ENCODE measurements at places on chromosomes 2 and 18.
A peak's percentile ranks its signal among the peaks of the same experiment; 100 is the strongest.

DNA sequence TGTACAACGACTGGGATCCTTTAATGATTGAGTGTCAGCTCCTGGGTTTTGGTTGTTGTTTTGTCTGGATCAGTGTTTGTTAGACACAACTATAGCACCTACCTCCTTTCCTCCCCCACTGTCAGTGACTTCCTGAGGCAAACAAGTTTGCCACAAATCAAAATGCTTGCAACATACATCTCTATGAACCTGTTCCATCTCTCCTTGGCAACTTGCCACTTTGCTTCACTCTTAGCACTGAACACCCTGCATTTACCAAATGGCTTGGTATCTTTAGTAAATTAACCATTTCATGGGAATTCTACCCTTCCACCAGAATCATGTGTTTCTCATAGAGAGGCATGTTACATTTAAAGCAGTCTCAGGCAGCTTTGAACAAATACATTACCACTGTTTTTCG is 301.1 kb upstream of the TANK start:
- no peak for DNase-seq

DNA sequence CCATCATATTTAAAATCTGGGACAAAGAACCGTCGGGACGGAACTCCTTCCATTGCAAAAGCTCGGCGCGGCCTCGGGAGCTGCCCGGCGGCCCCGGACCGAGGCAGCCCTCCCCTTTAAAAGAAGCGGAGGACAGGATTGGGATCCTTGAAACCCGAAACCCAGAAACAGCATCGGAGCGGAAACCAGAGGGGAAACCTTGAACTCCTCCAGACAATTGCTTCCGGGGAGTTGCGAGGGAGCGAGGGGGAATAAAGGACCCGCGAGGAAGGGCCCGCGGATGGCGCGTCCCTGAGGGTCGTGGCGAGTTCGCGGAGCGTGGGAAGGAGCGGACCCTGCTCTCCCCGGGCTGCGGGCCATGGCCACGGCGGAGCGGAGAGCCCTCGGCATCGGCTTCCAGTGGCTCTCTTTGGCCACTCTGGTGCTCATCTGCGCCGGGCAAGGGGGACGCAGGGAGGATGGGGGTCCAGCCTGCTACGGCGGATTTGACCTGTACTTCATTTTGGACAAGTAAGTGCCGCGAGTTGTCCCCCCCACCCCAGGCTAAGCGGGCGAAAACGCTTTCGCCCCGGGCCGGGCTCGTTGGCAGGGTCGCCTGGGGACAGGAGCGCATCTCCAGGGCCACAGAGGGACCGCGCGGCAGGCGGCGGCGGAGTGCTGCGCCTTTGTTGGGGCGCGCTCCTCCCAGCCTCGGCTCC is at the start of gene ANTXR1:
Gene ANTXR1 (plus strand): TSS at position 38 of the 698 bp plus-strand sequence. CDS start 321 bp downstream, at position 359.
- peak; percentile 73 for DNase-seq

- no peak for DNase-seq
These were observed 1.4 kb upstream of the SERTAD2 start for GRCh38 chr2:64655018-64655664.

DNA sequence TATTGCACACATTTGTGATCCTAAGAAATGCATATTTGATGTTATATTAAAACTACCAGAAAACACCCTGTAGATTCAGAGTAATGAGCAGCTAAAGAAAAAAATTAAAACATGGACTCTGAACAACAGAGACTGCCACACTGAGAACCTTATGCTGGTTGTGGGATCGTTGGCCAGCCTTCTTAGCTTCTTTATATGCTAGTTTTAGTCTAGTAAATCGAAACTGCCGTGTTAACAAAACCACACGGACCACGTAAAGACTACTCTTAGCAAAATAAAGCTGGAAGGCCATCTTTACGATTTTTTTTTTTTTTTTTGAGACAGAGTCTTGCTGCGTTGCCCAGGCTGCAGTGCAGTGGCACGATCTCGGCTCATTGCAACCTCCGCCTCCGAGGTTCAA is 22.8 kb downstream of the PER2 start:
- DNase-seq, result no peak

DNA sequence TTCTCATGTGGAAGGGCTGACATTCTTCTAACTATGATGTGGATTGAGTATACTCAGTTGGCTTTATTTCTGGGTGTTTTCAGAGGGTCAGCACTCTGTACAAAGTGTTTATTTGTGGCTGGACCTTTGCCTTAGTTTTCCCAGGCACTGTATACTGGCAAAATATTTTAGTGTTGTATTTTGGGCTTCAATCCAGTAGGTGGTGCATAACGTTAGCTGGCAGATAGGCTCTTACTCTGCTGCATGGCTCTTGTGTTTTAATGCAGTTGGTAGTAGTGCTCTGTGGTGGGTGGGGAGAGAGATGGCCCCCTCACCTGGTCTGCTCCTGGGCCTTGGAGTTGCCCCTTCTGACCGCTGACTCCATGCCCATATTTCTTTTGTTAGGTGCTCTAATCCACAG is 75.6 kb upstream of the REG3A start:
- no peak for DNase-seq

DNA sequence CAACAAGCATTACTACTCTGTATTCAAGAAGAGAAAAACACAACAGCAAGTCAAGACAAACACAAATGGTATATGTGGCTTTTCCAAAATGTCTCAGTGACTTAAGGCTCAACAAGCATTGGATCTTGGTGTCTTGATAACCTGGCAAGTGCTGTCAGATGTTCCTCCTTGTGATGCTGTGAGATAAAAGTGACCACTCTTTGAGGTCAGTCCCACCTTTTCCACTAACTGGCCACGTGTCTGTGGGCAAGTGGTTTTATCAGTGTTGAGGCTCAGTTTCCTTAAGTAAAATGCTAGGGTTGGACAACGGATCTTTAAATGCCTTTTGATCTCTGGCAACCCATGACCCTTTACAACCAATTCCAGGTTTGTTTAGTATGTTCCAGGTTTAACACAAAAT is 98.7 kb downstream of the BCL2 start:
- DNase-seq, result no peak

- no peak for DNase-seq
These were observed 151.8 kb upstream of the MYT1L start for GRCh38 chr2:2482851-2483250.

GRCh38 chr18:26547646-26548414 is 523 bp downstream of the KCTD1 start:
- DNase-seq, result no peak

DNA sequence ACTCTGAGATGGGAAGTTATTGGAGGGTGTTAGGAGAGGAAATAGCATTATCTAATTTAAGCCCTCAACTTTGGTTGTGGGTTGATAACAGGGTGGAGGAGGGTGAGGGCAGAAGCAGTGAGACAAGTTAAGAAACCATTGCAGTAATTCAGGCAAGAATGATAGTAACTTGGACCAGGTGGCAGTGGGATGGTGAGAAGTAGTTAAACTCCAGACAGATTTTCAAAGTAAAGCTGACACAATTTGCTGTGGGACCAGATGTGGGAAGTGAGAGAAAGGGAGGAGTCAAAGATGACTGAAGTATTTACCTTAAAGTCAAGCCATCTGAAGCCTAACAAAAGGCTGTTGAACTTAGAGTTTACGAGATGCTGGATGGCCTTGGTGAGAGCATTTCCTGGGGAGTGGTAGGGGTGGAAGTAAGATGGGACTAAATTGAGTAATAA is 163.2 kb upstream of the KLF7 start:
- DNase-seq, result no peak

DNA sequence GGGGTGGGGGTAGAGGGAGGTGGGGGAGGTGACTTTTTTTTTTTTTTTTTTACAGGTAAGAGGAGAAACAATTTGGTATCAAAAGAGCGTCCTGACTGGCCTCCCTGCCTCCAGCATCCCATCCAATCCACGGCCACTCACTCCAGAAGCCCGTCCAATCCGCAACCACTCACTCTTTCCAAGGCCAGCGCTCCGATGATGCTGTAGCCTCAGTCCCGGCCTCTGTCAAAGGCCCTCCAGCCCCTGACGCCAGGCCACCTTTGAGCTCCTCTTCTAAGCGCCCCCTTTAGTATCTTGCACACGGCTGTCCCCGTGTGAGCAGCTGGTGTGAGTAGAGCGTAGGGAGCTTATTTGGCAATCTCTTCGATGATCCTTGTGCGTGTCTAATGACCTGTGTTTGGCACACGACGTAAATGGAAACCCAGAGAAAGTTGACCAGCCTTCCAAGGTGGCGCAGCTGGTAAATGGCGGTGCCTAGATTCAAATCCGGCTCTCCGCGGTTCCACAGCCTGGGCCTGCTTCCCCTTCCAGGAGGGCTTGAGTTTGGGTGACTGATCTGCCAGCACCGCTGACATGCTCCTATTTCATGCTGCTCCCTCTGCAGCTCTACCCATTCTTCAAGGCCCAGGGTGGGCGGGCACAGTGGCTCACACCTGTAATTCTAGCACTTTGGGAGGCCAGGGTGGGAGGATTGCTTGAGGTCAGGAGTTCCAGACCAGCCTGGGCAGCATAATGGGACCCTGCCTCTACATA is 23.8 kb upstream of the PXDN start:
- no peak for DNase-seq

DNA sequence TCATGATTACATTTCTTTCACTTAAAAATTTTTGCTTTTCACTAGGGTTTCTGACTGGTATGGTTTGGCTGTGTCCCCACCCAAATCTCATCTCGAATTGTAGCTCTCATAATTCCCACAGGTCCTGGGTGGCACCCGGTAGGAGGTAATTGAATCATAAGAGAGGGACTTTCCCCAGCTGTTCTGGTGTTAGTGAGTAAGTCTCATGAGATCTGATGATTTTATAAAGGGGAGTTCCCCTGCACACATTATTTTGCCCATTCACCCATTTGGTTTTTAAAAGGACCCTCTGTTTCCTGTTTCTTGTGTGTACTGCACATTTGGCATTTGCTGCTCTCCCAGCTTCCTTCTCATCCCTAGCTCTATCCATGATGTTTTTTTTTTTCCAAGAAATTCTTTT is 27.8 kb upstream of the NETO1 start:
- no peak for DNase-seq

DNA sequence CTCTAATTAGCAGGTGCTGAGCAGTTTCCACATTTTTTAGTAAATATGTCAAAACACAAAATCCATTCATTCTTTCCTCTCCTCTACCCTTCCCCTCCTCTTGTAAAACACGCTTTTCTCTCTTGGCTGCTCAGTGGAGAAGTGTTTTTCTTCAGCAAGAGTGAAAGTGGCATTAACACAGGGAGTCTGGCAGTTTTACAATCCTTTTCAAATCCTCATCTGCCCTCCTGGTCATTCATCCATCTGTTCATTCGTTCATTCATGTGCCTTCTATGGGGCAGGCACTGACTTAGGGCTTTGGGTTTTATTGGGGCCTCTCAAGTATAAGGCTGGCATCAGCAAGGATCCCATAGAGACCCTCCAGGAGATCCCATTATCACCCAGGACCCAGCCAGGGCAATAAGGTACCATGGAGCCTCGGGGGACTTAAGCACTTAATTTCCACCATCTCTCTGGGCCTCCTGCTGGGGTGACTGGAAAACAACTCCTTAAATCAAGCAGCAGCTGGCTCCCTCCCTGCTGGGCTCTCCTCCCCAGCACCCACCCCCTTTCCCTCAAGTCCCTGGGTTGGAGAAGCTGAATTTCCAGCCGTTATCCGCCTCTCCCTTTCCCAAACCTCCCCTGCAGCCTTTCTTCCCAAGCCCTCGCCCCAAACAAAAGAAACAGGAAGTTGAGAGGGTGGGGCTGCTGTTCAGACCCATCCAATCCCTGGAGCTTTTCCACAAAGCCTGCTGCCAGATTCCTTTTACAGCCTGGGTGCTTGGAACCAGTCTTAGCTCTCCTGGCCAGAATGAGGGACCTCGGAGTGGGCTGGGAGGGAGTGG is 32.6 kb downstream of the MARCHF4 start:
- peak; percentile 76 for DNase-seq

DNA sequence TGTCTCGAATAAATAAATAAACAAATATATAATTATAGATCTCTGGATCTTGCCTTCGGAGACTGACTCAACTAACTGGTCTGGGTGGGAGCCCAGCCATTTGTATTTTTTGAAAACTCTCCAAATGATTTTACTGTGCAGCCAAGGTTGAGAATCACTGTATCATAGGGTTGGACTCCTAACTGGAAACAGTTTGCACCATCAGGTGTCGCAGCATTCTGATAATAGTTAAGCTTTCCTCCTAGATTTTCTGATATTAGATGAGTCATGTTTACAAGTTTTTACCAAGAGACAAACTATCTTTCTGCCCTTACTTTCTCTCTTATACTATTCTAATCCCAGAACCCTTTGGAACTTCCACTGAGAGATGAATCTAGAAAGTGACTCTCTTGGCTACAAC is 16.8 kb downstream of the IL37 start:
- DNase-seq, result no peak

DNA sequence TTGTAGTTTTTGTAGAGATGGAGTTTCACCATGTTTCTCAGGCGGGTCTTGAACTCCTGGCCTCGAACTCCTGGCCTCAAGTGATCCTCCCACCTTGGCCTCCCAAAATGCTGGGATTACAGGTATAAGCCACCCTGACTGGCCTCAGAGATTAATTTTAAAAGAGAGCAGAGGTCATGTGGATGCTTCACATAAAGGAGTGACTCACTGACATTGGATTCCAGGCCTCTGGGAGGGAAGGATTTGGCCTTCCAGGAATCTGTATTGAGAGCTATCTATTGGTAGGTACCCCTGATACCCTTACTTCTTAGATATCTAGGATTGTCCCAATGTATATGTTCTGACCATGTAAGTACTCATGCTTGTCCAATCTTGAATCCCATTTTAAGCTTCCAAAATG is 138.4 kb downstream of the FAM161A start:
- no peak for DNase-seq

GRCh38 chr2:205858881-205859441 is 176.7 kb downstream of the NRP2 start:
- DNase-seq, result no peak

GRCh38 chr2:3278521-3279218 is 98.9 kb downstream of the EIPR1 start:
- DNase-seq, result no peak

DNA sequence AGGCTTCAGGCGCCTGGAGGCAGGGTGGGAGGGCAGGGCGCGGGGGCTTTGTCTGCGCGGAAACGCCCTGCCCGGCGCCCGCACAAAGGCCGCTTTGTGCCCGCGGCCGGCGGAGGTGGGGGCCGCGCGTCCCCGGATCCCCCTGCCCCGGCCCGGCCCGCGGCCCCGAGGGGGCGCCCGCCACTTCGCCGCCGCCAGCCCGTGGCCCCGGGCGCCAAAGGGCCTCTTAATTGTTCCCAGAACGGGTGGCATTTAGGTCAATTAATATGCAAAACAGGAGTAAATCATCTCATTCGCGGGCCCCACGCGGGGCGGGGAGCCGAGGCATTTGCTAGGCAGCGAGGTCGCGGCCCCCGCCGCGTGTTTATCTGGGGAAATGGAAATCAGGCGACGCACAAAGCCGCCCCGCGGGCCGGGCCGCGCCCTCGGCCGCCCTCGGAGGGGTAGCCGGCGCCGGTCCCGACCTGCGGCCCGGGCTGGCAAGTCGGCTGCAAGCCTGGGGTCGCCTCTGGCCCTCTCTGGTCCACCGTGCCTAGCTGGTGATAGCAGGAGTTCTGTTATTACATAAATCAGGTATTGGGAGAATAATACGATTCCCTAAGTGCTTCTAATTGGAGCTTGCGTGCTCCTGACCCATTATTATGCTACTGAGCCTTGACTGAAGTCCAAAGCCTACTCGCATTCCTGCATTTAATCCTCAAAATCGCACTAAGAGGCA is 148.2 kb upstream of the GLI2 start:
- DNase-seq, result no peak

GRCh38 chr2:102052365-102052764 is 60.6 kb downstream of the IL1R2 start:
- DNase-seq, result no peak
